HL-60 (cell line): ENCODE measurements at places on chromosomes 2 and 18.

GRCh38 chr18:28080876-28081300 is 96.0 kb downstream of the CDH2 start:
- no peak for DNase-seq

GRCh38 chr2:46942143-46942526 is 26.5 kb upstream of the MCFD2 start:
- DNase-seq: no peak

GRCh38 chr18:75204269-75204731 is 4.6 kb downstream of the PTGR3 start:
- DNase-seq: no peak

GRCh38 chr2:49807689-49808088 is 653.4 kb upstream of the FSHR start:
- no peak for DNase-seq

GRCh38 chr2:48479915-48480314 is 50.0 kb upstream of the STON1 start:
- no peak for DNase-seq

- DNase-seq: no peak
Observed at GRCh38 chr2:61670591-61671501, 132.7 kb upstream of the XPO1 start.

GRCh38 chr2:33123216-33123615 is 176.5 kb downstream of the LTBP1 start:
- DNase-seq: no peak
